ENCODE measurements at places on chromosomes 3 and 15.
A peak's percentile ranks its signal among the peaks of the same experiment; 100 is the strongest.

DNA sequence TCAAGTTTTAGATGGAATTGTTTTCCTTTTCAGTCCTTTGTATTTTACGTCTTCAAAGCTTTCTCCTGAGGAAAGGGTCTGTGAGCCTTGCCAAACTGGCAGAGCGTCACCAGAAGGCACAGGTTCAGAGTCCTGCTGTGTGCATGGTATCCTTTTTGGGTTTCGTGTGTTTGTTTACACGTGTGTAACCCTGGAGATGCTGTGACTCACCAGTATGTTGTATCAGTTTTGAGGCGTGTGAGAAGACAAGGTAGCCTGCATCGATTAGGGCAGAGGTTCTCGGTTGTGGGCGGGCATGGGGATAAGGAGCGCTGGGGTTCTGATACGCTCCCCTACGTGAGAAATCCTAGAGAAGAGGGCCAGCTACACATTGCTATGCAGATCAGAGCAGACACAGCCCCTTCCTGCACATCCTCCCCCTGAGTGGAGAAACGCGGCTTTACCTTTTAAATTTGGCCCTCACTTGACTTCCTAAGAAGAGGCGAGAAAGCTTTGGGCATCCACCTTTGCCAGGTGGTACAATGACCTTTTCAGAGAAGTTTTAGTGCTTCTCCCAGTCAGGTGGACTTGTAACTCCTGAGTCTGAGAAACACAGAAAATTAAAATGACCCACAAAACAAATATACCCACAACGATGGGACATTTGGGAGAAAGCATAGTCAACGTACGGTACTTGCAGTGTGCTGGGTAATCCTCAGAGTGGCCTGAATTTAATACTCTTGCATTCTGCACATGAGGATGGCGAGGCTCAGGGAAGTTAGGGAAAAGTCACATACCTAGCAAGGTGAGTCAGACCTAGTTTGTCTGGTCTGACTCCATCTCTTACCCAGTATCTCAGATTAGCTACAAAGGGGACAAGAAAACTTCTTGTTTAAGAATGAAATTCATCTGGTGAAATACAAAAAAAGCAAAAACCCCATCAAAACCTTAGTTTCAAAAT, 38.1 kb downstream of the TRAK1 start:
- no peak for DNase-seq

DNA sequence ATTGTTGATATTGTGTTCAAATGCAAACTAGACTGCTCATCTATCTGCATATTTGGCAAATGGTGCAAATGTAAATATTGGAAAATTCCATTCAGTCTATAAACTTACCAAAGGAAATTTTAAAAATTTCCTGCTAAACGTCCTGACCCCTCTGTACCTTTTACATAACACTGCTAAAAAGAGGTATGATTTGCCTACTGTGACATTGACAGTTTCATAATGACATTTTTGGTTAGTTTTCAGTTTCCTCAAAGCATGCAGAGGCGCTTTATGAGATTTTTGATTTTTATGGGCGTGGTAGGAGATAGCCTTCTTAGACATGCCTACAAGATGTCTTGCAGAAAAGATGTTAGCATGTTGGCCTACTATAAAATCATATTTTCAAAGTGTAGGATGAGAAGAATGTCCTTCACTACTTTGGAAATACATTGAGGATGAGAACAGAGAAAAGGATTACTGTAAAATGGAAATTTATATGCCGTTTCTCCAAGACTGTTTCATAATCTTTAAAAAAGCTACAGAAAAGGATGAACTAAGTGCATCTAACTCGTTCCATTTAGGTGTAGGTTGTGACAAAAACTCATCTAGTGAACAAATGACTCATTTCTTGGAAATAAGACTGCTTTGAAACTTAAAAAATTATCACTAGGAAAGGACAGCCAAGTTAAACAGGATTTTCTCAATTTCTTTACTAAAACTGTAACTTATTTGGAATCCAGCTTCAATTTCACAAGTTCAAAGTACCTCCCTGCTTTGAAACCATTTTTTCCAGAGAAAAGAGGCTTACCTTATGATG, 14.5 kb upstream of the ISLR start:
- DNase-seq, result peak; percentile 59

GRCh38 chr3:184498986-184499606, 62.5 kb upstream of the EPHB3 start:
- DNase-seq, result no peak

DNA sequence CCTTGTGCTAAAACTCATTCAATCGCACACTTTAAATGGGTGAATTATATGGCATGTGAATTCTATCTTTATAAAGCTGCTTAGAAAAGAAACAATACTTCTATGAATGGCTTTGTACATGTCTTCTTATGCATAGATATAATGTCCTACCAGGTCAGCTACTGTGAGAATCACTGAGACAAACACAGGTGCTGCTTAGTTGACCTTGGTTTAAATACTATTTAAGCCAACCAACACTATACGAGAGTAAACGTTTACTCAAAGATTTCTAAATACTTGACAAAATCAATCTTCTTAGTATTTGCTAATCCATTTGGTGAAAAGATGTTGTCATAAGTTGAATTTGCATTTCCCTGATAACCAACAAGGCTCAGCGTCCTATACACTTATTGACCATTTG, 260.3 kb downstream of the ADAMTS17 start:
- no peak for DNase-seq

DNA sequence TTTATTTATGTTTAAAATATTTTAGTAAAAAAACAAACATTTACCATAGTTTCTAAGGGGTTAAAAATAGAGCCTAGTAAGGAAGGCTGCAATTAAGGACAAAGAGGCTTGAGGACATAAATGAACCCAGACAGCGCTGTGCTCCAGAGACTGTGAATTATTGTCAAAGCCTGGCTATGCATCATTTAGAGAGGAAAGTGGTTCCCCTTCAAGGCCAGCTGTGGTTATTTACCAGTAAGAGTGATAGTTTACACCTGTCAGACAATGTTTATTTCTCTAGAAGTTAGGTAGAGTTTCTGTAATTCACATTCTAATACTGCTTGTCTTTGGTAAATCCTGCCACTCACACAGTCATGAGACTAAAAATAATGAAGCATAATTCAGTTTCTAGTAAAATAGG, 32.4 kb upstream of the PIK3R4 start:
- DNase-seq, result no peak

- no peak for DNase-seq
These were observed 401.7 kb downstream of the TBC1D5 start for GRCh38 chr3:17340693-17341092.

- peak; percentile 93 for DNase-seq
These were observed at the start of gene ATOSA for GRCh38 chr15:52679232-52680040. Gene ATOSA, minus strand, starts transcription at chr15:52679388. Its CDS starts 1,367 bp downstream, at chr15:52678021.

DNA sequence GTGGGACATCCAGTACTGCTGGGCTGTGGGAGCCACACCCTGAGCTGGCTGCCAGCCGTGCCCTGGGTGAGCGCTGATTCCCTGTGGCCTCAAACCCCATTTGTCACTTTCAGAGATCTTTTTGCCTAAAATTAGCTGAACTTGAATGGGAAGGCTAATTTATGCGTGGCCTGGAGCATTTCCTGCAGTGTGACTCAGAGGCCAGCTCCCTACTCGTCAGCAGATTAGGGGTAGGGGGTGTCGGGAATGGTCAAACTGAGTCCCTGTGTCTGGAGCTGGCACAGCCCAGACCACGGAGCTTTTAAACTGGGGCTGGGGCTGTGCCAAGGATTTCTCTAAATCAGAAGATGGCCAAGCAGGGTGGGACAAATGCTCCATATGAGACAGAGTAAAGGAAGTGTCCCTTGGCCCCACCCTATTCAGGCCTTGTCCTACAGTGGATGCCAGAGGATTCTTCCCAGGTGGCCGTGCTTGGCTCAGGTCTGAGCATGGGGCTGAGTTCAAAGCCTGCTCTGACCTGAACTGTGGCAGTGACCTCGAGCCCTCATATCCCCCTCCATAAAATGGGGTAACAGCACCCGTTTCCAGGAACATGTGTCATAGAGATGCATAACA, 59.7 kb downstream of the ATP2B2 start:
- no peak for DNase-seq

DNA sequence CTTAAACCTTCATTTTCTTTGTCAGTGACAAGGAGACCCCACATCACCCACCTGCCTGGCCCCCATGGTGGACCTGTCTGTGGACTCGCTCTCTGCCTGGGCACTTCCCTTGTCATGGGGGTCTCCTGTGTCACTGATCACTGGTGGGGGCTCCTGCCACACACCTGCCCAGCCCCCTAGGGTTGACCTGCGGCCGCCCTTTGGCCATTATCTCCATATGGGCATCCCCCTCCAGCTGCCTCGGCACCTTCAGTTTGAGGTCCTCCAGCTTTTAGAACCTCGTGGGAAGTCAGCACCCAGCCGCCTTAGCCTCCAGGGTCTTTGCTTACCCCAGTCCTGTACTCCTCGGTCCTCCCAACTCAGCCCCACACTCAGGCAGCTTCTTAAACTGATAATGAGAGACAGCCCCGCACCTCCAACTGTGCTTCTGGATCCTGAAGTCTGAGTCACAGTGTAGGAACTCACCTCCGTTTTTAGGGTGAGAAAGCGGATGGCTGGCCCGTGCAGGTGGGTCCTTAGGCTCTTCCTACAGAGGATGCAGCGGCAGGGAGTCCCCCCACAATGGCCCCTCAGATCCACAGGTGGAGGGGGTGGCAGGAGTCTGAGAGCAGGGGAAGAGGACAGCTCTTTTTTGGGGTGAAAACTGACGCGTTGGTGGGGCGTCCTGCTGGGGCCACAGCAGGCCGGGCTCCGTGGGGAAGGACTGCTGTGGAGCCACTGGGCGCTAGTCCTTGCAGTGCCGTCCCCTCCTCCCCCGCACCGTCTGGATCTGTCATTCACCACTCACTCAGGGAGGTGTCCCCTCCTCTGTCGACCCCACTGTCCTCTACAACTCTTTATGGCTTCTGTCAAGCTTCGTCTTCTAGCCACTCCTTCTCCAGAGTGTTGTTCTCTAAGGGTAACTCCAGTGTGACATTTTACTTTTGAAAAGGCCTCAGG, 8.7 kb upstream of the PRR23E start:
- no peak for DNase-seq

DNA sequence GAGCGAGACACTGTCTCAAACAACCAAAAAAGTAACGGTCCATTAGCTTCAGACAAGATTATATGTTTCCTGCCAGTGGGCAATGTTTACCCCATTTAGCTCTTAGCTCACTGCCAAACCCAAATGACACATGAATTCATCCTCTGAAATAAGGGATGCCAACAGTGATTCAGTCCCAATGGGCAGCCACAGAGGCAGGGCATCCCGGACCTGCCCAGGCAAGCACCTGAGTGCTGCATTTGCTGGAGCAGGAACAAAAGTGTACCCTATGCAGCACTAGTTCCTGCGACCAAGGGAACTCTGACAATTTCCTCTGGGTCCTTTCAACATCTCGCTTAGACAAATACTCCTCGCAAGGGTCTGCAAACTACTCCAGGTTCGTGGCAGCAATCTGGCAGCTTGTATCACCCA, 8.0 kb downstream of the IP6K2 start:
- no peak for DNase-seq

GRCh38 chr3:163766112-163766511, 1312.2 kb downstream of the SI start:
- DNase-seq, result no peak

DNA sequence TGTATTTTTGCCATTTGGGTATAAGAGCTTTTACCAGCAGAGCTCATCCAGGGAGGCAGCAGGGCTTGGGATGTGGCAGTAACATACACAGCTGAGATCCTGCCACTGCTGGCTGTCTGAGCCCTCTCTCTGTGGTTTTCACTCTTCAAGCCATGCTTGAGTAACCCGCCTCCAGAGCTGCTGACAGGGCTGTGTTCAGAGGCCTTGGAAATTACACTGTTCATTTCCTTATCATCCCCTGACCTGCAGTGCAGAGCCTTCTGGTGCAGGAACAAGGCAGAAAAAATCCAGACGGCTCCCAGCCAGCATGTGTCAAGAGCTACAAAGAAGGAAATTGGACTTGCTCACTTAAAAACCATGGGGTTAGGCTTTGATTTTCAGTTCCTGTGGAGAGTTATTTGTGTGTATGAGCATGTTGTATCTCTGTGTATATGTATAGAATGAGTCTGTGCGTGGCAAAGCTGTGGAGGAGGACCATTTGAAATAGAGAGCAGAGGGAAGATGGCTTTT, 47.0 kb downstream of the ZNF609 start:
- DNase-seq, result peak; percentile 67

DNA sequence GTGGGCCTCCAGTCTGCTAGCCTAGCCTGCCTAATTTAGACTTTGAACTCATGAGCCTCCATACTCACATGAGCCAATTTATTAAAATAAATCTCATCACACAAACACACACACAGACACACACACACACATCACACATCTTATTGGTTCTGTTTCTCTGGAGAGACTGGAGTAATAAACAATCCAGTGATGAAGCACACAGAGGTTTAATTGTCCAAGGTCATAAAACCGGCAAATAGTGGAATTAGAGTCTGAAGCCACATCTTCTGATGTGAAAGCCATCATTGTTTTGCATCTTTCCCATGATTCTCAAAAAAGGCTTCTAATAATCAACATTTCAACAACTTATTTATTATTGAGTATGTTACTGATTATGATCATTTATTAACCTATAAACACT, 249.4 kb upstream of the KCNH8 start:
- DNase-seq, result no peak

DNA sequence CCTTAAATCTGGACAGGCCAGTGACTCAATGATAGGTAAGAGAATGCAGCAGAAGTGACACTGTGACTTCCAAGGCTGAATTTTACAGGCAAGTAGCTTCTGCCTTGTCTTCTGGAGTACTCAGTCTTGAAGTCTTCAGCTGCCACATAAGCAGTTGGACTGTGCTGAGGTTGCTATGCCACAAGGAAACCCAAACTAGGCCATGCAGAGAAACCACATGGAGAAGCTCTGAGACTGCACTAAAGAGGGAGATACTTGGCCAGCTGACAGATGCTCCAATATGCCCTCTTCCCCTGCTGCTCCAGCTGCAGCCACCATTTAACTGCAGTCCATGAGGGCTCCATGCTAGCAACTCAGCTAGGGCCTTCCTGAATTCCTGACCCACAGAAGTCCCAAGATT, 119.4 kb upstream of the GADL1 start:
- DNase-seq, result no peak

DNA sequence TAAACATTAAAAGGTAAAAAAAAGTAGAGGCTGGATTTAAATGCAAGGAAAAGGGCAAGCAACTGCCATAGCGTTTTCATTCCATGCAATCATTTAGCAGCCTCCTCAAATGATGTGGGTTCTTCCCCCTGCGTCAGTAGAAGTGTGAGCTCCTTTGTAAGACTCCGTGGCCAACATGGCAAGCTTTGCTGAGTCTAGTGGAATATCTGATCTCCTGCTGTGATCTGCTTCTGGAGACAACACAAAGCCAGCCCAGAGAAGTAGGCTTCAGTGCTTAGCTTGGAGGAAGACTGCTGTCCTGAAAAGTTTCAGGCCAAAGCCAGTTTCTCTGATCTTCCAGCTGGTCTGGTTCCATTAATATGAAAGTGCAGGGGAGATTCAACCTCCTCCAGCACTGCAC, 70.4 kb downstream of the ARPP21 start:
- DNase-seq, result no peak

Data from putamen (tissue), 1 donor.